Bronchial epithelial cell (primary cell): ENCODE measurements at places on chromosomes 3 and 15.

GRCh38 chr3:146503461-146504202, 34.3 kb upstream of the PLSCR2 start:
- DNase-seq = peak; percentile 95

DNA sequence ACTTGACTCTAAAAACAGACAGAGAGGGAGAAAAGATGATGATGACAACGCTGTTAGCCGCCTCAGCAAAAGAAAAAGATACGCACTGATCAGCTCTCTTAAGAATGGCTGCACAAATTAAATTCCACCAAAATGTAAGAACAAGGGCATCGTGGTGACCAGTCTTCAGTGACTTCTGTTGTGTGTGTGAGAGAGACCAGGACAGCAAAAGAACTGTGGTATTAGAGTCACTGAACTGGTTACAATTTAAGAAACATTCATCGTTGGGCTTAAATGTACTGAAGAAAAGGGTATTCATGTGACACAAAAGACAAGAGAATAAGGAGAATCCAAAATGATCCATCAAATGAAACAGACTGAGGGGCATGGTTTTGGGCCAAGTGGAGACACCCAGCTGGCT, 86.5 kb downstream of the SUCLG2 start:
- DNase-seq = no peak

DNA sequence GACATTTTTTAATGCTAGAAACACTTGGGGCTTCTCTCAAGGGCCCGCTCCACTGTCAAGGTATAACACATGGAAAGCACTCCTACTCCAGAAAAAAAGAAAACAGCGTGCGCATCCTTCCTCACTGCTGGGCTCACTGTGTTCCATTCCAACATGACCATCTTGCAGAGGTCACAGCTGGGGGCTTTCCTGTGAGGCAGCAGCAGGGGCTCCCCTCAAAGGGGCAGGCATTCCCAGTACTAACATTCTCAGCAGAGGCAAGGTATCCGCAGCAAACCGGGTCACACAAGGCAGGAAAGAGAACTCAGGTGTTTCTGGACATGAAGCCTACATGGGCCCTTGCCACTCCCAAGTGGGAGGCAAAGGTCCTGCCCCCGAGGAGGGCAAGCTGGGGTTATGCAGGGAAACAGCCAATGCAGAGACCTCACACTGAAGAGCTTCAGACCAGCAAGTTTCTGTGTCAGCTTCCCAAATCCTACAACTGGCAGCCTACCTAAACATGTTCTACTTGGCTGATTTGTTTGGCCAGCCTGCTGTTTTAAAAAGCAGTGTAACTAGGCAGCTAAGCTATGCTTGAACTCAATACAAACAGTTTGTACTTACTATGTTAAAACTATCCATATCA, 6.4 kb downstream of the BDH1 start:
- no peak for DNase-seq

GRCh38 chr15:90364251-90364650, 12.2 kb downstream of the ZNF774 start:
- DNase-seq = peak; percentile 91

DNA sequence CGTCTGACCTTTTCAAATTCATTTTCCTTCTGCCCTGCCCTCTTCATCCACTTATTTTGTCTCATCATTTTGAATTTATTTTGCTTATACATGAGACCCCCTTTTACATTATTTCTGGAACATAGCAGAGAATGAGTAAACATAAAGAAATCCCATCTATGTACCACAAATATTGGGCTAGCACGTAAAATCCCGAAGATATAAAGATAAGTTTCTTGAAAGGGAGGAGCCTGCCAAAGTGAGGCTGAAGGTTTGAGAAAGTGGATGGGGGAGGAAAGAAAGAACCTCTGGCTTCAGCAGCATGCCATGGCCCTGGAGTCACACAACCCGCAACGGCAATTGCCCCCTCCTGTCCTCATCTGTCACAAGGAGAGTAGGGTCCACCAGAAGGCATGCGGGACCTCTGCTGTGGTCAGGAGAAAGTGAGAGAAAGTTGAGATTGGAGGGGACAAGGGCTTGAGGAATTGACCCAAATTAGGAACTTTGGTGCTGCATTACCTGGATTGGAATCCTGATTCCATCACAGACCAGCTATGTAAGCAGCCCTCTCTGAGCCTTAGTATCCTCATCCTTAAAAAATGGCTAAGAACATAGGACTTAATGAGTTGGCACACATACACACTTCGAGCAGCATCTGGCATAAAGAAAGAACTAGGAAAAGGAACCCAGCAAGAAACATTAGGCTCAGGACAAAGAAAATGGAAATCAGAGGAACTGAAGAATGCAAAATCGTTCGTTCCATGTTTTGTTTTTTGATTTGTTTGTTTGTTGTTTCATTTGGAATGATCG, 53.7 kb upstream of the GYG1 start:
- no peak for DNase-seq

DNA sequence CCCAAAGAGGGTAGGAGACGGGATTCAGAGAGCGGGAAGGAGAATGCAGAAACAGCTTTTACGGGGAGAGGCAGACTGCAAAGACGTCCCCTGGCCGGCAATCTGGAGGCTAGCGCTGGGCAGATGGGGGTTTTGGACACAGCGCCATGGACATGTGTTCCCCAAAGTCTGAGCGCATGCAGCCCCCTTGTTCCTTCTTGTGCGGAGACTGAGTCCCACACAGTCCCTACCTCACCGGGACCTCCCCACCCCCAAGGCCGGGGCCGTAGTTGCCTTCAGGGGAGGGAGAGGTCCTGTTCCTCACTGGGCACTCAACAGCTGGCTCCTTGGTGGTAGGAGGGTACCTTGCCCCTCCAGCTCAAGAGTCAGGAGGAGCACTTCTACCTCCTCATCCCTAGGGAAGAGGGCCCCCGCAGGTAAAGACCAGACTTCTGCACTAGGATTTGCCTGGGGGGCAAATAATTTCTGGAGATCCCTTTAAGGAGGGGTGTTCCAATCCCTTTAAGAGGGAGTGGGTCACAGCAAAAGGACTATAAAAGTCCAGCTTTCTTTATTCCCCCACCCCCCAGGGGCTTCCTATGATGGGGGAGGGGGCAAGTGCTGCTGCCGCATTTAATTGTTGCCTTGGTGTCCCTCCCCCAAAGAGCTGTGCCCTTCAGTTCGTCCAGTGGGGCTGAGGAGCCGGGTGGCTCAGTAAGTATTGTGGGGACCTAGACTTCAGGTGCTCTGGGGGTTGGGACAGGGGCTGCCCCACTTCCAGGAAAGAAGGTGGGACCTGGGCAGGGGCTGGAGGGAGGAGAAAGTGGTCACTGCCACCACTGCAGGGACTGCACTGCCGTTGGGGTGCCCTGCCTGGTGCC, 3.6 kb upstream of the BAHD1 start:
- no peak for DNase-seq

DNA sequence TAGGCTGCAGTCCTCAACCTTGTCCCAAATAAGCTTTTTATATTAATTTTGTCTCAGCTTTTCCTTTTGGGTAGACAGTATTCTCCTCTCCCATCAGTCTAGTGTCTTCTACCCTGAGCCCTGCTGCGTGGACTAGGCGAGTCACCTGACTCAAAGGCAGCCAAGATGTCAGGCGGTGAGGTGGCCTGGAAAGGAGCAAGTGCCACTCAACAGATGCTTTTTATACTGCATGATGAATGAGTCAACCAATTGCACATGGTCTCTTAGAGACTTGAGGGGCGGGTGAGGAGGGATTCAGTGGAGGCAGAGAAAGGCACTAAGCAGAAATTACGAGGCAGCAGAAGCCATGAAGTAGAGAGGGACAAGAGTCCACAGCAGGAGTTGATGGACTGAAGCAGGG, 95.9 kb downstream of the FRMD4B start:
- no peak for DNase-seq

GRCh38 chr3:73072634-73073033, 11.2 kb downstream of the EBLN2 start:
- no peak for DNase-seq

DNA sequence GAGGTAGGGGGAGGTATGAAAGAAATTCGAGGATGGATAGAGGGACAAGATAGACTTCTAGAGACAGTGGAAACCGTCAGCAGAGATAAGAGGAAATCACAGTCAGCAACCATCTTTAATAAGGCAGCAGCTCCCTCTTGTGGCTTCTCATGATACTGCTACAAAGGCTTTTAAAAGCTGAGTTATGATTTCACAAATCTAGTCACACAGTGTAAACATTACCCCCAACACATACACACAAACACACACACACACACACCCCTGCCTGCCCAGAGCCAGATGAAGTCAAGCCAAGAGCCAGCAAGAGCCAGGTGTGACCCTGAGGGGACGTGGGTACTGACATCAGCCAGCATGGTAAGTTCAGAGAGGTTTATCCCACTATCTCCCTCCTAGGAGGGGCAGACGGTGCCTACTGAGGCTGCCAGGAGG, 18.9 kb upstream of the TGM5 start:
- peak; percentile 63 for DNase-seq

DNA sequence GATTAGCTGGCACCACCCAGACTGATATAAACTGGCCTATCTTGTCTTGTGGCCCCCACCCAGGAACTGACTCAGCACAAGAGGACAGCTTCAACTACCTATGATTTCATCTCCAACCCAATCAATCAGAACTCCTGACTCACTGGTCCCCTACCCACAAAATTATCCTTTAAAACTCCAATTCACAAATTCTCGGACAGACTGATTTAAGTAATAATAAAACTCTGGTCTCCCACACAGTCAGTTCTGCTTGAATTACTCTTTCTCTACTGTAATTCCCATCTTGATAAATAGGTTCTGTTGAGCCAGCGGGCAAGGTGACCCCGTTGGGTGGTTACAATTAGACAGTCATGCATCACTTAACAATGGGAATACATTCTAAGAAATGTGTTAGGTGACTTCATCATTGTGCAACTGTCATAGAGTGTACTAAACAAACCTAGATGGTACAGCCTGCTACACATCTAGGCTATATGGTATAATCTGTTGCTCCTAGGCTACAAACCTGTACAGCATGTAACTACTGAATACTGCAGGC, 48.1 kb upstream of the MAP4 start:
- peak; percentile 14 for DNase-seq

DNA sequence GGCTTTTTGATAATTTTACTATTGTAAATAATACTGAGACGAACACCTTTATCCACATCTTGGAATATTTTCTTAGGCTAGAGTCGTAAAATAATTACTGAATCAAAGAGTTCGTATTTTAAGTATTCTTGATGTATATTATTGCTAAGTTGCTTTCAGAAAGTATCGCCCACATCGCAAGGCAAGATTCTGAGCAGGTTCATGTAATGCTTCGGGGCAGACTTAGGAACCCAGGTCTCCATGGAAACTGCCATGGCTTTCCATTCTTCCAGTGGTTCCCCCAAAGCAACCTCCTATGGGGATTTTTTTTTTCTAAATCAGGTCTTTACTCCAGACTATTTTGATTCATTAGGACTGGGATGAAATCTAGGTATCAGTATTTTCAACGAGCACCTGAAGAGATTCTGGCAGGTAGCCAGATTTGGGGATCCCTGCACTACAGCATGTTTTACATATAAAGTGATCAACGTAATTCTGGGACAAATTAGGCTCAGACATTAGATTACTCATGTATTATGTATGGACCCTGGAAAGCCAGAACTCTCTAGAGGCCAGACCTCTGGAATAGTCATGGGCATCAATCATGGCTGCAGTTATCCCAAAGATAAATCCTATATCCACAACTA, 86.5 kb downstream of the B3GNT5 start:
- no peak for DNase-seq

DNA sequence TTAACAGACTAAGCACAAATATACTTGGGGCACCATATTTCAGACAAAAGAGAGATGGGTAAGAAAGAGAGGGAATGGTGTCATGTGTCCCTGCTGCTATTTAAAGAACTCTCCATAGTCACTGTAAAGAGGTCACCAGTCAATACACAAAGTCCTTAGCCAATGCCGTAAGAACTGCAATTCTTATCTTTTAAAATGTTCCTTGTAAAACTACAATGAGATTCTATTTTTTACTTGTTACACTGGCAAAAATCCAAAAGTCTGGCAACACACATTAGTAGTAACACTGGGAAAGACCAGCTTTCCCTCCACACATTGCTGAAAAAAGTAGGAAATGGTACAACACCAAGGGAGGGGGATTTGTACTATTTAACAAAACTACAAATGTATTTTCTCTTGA, 189.4 kb downstream of the TBC1D5 start:
- DNase-seq = no peak

- peak; percentile 29 for DNase-seq
Observed at GRCh38 chr3:182331341-182331740, 462.0 kb upstream of the ATP11B start.

- DNase-seq = no peak
Observed at GRCh38 chr3:127780536-127781400, 41.5 kb downstream of the MGLL start.

GRCh38 chr15:84143753-84144314, 91.7 kb upstream of the GOLGA6L4 start:
- no peak for DNase-seq

DNA sequence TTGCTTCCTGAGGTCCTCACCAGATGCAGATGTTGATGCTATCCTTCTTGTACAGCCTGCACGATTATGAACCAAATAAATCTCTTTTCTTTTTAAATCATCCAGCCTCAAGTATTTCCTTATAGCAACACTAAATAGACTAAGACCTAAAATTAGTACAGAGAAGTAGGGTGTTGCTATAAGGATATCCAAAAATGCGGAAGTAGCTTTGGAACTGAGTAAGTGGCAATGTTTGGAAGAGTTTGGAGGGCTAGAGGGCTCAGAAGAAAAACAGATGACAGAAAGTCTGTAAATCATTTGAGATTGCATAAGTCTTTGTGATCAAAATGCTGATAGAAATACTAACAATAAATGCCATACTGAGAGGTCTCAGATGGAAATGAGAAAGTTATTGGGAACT, 894.9 kb downstream of the DIPK2A start:
- no peak for DNase-seq

DNA sequence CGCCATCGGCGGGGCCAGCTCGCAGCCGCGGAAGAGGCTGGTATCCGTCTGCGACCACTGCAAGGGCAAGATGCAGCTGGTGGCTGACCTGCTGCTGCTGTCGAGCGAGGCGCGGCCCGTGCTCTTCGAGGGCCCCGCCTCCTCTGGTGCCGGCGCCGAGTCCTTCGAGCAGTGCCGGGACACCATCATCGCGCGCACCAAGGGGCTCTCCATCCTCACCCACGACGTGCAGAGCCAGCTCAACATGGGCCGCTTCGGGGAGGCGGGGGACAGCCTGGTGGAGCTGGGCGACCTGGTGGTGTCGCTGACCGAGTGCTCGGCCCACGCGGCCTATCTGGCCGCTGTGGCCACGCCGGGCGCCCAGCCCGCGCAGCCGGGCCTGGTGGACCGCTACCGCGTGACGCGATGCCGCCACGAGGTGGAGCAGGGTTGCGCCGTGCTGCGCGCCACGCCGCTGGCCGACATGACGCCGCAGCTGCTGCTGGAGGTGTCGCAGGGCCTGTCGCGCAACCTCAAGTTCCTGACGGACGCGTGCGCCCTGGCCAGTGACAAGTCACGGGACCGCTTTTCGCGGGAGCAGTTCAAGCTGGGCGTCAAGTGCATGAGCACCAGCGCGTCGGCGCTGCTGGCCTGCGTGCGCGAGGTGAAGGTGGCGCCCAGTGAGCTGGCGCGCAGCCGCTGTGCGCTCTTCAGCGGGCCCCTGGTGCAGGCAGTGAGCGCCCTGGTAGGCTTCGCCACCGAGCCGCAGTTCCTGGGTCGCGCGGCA, 1.8 kb downstream of the TLNRD1 start:
- DNase-seq = no peak
